ENCODE measurements at places on chromosomes 6 and 20. TPM values are rescaled to one million over a fixed set of nuclear protein-coding genes. Genes with fewer than 3 reads are reported as not detected.

- no peak for DNase-seq
These were observed 110.0 kb downstream of the SCML4 start for GRCh38 chr6:107714104-107714503.

DNA sequence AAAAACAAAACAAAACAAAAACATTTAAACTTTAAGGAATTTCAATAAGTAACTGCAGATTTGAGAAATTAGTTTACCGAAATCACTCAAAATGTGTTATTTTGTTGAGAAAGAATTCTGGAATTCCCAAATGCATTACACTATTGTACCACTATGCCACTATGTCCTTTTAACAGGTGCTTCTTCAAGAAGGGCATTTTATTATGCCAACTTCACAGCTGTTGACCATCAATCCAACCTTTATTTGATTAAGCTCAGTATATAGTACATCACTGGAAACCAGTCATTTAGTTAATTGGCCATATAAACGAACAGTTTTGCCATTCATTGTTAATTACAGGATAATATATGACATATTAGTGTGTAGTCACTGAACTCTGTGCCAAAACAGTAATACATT is 221.7 kb downstream of the ARHGAP18 start:
- no peak for DNase-seq

Gene C6orf163
- 3.1 TPM for polyA plus RNA-seq

GRCh38 chr6:75084872-75085381 is 120.9 kb downstream of the COL12A1 start:
- peak; percentile 91 for DNase-seq

Gene CHRNA4
- polyA plus RNA-seq: 0.45 TPM

Gene DDO
- 5.2 TPM for polyA plus RNA-seq

- DNase-seq: no peak
These were observed 246.1 kb downstream of the FOXA2 start for GRCh38 chr20:22338140-22338708.

Gene PTPRT
- 0.78 TPM for polyA plus RNA-seq

Gene ZNF318
- polyA plus RNA-seq: 21.2 TPM

GRCh38 chr6:38234141-38234540 is 405.6 kb downstream of the BTBD9 start:
- no peak for DNase-seq

All from large intestine (tissue), 12 donors.